ENCODE measurements at places on chromosomes 11 and 22.

- no peak for DNase-seq
These were observed 47.5 kb upstream of the CDON start for GRCh38 chr11:126109941-126110731.

- DNase-seq, result no peak
These were observed 78.0 kb downstream of the RCN1 start for GRCh38 chr11:32168924-32169323.

DNA sequence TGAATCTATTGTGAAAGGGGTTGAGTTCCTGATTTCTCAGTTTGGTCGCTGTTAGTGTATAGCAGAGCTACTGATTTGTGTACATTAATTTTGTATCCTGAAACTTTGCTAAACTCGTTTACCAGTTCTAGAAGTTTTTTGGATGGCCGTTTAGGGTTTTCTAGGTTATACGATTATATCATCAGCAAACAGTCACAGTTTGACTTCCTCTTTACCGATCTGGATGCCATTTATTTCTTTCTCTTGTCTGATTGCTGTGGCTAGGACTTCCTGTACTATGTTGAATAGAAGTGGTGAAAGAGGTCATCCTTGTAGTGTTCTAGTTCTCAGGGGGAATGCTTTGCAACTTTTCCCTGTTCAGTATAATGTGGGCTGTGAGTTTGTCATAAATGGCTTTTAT is 24.6 kb upstream of the OOSP4B start:
- DNase-seq, result no peak

DNA sequence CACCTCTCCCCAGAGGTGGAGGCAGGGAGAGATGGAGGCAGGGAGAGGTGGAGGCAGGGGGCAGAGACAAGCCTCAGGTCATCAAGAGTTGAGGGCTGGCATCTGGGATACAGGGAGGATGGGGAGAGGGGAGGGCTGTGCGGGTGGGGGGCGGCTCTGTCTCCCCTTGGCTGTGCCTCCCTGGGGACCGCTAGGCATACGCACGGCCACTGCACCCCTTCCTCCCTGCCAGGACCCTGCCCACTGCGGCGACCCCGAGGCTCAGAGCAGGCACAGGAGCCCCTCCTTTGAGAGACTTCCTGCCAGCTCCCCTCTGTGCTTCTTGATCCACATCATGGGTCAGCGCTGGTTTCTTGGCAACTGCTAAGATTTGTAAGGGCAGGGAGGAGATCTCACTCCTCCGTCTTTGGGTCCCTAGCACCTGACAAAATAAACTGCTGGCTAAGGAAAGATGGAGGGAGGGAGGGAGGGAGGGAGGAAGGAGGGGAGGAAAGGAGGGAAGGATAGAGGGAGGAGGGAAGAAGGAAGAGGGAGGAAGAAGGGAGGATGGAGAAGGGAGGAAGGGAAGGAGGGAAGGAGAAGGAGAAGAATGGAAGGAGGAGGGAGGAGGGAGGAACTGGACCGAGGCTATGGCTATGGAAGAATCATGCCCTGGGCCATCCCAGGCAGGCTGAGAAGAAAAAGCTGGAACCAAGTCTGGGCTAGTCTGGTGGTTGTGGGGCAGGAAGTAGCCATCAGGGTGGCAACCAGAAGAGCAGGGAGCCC is 18.5 kb downstream of the PRR33 start:
- no peak for DNase-seq

DNA sequence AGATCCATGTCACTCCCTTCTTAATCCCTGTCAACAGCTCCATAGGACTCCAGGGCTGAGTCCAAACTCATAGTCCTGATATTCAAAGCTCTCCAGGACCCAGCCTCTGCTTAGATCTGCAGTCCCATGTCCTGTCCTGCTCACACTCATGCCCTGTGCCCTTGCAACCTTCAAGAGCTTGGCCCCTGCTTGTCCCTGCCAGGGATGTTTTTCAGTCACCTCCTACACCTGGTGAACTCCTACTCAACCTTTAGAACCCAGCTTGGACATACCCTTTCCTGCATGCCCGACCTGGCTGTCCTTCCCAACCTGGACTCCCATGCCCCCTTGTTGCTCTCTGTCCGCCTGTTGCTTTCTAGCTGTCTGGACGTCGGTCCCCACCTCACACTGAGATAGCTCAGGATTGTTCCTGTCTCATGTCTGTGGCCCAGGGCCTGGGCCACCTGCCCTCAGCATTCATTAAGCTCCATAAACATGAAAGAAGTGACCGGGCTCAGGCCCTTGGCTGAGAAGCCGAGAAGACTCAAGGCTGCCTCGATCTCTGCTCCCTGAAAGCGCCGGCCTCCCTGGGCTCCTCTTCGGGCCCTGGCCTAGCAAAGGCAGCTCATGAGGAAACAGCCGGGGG is 48.8 kb upstream of the RTL6 start:
- no peak for DNase-seq

DNA sequence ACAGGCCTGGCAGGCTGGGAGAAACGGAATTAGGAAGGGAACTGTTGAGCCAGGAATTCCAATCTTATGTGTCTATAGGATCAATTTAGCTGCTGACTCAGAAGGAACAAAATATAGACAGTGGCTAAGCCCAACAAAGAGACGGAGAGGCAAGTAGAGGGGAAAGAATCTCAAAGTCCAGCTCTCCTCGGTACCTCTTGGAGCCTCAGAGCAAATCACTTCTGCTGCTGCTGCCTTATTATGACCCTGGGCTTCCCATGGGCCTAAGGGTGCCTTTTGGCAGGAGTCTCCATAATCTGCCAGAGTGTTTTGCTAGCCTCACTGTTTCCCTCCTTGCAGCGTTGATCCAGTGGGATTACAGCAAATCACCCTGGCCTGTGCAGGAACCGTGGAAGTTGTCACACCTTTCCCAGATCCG is 31.7 kb downstream of the PAX6 start:
- DNase-seq, result no peak

- no peak for DNase-seq
These were observed 48.9 kb upstream of the MYEOV start for GRCh38 chr11:69245041-69245440.

Data from bone marrow (tissue), 2 donors.